ENCODE measurements at places on chromosomes 12 and 14.

DNA sequence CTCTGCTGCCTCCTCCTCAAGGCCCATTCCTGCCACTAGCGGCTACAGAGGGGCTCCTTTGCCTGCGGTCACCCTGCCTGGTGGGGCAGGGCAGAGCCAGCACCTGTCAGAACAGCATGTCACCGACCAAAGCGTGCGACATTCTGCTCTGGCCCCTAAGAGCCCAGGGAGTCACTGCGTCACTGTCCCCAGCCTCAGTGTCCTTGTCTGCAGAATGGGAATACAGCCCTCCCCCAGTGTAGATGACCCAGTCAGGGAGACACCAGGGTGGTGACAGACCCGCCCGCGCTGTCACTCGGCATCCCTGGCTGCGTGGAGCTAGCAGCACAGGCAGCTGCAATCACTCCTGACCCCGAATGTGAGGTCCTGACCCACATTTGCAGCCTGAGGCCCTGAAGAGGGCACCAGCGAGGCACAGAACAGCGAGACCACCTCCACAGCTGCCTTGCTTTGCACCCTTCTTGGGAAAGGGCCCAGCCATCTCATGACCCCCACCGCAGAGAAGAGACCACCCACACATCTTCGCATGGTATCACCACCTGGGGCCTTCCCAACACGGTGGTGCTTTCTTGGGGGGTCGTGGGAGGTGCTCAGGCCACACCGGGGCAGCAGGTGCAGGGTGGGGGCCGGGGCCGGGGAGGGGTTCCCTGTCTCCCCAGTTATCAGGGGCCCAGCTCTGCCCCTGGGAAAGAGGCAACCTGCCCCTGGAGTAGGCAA is 2.5 kb downstream of the AHNAK2 start:
- DNase-seq, result no peak

DNA sequence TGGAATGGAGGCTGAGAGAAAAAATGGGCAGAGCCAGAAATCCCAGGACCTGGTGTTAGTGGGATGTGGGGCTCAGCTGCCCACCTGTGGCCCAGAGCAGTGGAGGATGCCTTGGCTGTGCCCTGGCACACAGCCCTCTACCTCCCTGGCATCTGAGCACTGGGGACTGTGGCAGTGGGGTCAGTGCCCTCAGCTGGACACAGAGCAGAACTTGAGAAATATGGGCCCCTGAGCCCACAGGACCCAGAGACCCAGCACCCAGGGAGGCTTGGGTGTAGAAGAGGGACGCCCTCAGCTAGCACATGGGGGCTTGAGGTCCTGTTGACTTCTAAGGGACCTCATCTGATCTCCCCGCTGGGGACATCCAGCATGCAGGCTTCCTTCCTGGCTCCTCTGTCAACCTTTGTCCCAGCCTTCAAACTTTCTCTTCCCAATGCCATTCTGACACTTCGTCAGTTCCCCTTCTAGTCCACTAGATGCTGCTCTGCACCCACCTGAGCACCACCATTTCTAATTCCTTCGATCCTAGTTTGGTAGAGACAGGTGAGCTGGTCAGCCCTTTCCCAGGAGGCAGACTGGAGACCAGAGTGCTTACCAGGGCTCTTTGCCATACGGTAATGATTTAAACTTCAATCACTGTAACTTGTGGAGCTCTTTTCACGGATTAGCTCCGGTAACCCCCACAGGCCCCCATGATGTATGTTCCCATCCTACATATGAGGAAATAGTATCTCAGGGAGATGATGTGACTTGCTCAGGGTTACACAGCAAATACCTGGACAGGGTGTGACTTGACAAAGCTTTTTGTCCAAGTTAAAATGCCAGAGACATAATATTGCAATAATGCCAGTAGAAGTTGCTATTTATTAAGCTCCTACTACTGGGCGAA is 143.7 kb downstream of the ASCL4 start:
- DNase-seq, result no peak

- DNase-seq, result no peak
These were observed 34.4 kb downstream of the ATF7IP start for GRCh38 chr12:14399871-14400270.

DNA sequence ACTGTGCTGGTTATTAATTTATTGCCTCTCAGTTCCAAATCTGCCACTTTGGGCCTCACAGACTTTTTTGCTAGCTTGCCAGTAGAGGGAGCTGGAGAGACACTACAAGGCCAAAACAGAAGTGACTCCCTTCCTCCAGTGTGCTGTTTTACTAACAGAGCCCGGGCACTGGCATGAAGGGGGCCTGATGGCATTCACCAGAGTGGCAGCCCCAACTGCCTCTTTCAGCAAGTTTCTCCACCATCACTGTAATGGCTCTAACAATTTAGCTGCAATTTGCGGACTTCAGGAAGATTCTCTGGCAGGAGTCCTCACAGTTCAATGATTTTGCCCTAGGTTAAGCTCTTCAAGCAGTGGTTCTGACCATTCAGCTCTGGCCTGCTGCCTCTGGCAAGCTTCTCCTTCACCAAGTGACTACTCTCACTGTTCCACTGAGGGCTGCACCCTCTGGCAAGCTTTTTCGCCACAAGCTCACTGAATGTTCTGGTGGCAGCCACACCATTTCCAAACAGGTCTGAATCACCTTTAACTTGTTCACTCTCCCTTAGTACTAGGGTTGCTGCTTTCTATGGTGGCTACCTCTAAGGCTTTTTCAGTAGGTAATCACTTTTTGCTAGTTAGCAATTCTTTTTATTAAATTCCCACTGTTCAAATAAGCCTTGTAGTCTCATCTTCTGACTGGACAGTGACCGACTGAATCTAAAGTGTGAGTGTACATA is 104.9 kb downstream of the ZC3H14 start:
- DNase-seq, result peak; percentile 16

GRCh38 chr12:3421191-3421978 is 69.6 kb upstream of the PRMT8 start:
- peak; percentile 29 for DNase-seq

DNA sequence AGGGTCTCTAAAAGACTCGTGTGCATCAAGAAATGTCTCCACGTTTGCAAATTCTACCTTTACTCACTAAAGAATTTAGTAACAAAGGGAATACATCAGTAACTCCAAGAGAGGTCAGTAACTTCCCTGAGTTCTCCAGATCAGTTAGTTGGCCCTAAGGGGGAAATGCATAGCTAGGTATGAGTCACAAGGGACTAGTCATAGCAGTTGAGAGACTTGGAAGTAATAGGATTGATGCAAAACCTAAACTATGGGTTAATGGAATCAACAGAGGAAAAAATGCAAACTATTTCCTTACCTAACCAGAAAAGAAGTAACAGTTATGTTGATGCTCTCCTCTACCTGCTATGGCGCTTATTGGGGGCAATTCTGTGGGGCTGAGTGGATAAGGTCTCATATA is 148.8 kb upstream of the GARIN6 start:
- DNase-seq, result no peak
